Central memory CD8-positive, alpha-beta T cell (primary cell): ENCODE measurements at places on chromosomes 7 and 10.

GRCh38 chr10:102675666-102676533 lies 31.6 kb downstream of the TRIM8 start:
- no peak for DNase-seq
- no peak overlapping the region for H3K4me3 ChIP-seq
- peaks cover 5% of the 10 kb centered on the region for H3K36me3 ChIP-seq
- peak overlapping the region; percentile 75 for H3K27ac ChIP-seq

- peak overlapping the region; percentile 1 for H3K4me3 ChIP-seq
- peaks cover 21% of the 10 kb centered on the region for H3K4me1 ChIP-seq
- H3K27me3 ChIP-seq = no peaks in the 10 kb centered on the region
- peak overlapping the region; percentile 32 for H3K27ac ChIP-seq
- H3K36me3 ChIP-seq = no peaks in the 10 kb centered on the region
Measured at GRCh38 chr10:62779487-62780248, 24.9 kb upstream of the ADO start.

DNA sequence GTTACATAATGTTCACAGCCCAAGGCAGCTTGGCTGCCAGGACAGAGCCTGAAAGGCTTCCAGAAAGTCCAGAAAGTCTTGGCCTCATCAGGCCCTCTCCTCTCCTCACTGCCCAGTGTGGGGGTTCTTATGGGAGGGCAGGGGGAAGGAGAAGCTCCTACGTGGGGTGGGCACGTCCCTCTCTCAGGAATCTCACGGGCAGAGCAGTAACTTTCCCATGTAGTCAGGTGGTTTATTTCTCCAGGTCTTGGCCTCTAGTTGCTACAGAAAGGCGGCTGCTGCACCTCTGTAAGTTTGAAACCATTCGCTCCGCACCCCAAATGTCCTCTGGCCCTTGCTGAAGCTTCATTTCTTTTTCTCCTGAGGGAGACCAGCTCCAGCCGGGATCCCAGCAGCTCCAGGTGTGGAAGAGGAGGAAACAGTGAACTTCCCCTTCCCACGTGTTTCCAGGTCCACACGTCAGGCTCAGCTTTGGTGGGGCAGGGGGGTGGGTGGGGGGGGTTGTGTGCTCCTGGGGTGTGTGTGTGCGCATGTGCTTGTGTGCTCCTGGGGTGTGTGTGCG lies 320.3 kb downstream of the WDR37 start:
- H3K4me3 ChIP-seq = no peak overlapping the region
- H3K4me1 ChIP-seq = no peaks in the 10 kb centered on the region
- no peaks in the 10 kb centered on the region for H3K36me3 ChIP-seq

DNA sequence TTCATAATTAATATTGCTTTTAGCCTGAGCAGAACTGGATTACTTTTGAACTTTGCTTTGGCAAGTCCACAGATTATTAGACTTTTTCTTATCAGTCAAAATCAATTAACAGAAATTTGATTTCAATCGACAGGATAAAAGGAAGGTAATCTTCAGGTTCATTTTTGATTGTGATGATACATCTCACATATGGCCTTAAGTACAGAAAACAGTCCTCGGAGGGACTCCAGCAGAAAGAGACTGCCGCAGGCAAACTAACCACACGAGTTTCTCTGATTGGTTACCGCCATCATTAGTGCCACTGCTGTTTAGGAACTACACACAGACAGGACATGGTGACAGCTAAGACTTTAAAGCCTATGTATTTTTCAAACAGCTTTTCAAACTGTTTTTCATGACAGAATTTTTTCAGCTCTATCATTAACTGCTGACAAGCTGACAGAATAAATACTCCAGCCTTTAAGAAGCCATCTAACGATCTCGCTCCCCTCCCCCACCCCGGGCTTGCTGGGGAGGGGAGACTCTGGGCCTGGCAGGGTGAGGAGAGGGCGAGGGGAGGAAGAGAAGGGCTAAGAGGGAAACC lies 668.2 kb downstream of the KCNMA1 start:
- no peaks in the 10 kb centered on the region for H3K36me3 ChIP-seq
- no peak for DNase-seq
- H3K4me1 ChIP-seq = no peaks in the 10 kb centered on the region
- H3K4me3 ChIP-seq = no peak overlapping the region

DNA sequence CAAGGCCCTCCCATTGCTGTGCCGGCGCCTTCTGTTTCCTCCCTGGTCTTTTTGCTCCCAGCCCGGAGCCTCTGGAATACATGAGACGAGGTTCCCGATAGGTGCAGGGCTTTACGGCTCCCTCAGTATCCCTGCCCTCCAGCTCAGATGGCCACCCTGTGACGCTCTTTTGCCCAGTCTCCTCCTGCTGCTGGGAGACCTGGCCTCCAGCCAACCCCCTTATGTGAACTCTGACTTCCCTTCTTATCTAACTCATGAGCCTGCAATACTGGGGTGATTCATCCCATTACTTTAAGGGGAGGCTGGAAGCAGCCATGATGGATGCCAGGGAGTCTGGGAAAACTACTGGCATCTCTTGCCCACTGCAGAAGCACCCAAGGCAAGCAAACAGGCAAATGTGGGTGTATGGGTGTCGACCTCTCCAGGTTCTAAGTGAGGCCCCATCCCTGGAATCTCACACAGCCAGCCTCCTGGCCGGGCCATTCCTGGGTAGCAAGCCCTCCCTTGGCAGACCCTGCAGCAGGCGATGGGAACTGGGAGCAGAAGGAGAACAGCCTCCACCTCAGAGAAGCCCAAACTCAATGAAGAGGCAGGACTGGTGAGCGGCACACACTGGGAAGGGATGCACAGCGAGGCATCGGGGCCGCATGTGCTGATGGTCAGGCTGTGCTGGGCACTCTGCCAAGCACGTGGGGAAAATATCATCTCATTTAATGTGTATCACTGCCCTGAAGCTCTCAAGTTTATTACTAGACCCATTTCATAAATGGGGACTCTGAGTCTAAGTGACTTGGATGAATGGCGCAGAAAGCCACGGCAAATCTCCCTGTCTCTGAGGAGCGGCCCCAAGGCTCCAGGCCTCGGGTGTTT lies 97.5 kb downstream of the FAM53B start:
- H3K36me3 ChIP-seq = peaks cover 43% of the 10 kb centered on the region
- peak overlapping the region; percentile 99 for H3K27ac ChIP-seq
- H3K4me3 ChIP-seq = peak overlapping the region; percentile 73
- DNase-seq = no peak
- H3K27me3 ChIP-seq = no peaks in the 10 kb centered on the region

DNA sequence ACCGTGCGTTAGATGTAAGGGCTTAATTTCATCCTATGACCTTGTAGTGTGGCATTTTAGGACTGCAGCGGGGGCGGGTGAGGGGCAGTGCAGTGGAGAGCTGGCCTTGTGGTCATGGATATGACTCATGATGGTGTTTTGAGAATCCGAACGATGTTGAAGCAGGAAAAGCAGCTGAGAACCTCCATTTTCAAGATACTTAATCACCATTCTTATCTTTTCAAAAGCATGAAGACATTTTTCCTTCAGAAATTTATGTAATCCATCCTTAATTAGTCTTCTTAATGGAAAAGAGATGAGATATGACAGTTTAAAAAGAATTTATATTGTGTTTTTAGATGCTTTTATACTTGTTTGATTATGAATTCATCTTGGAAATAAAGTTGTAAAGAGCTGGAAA lies 9.6 kb downstream of the ATP5F1C start:
- no peaks in the 10 kb centered on the region for H3K27me3 ChIP-seq
- peaks cover 38% of the 10 kb centered on the region for H3K4me1 ChIP-seq
- H3K36me3 ChIP-seq = peaks cover 64% of the 10 kb centered on the region
- H3K27ac ChIP-seq = no peak overlapping the region
- no peak overlapping the region for H3K4me3 ChIP-seq
- DNase-seq = no peak

GRCh38 chr10:102358712-102359382 lies 36.7 kb upstream of the NFKB2 start:
- no peak for DNase-seq
- peaks cover 52% of the 10 kb centered on the region for H3K36me3 ChIP-seq
- no peak overlapping the region for H3K4me3 ChIP-seq
- H3K4me1 ChIP-seq = peaks cover 5% of the 10 kb centered on the region
- H3K27me3 ChIP-seq = no peaks in the 10 kb centered on the region

GRCh38 chr7:77329466-77330168 lies 86.5 kb downstream of the GSAP start:
- H3K4me1 ChIP-seq = peaks cover 52% of the 10 kb centered on the region
- peak overlapping the region; percentile 74 for H3K27ac ChIP-seq
- no peak for DNase-seq
- peak overlapping the region; percentile 7 for H3K4me3 ChIP-seq
- no peaks in the 10 kb centered on the region for H3K27me3 ChIP-seq

DNA sequence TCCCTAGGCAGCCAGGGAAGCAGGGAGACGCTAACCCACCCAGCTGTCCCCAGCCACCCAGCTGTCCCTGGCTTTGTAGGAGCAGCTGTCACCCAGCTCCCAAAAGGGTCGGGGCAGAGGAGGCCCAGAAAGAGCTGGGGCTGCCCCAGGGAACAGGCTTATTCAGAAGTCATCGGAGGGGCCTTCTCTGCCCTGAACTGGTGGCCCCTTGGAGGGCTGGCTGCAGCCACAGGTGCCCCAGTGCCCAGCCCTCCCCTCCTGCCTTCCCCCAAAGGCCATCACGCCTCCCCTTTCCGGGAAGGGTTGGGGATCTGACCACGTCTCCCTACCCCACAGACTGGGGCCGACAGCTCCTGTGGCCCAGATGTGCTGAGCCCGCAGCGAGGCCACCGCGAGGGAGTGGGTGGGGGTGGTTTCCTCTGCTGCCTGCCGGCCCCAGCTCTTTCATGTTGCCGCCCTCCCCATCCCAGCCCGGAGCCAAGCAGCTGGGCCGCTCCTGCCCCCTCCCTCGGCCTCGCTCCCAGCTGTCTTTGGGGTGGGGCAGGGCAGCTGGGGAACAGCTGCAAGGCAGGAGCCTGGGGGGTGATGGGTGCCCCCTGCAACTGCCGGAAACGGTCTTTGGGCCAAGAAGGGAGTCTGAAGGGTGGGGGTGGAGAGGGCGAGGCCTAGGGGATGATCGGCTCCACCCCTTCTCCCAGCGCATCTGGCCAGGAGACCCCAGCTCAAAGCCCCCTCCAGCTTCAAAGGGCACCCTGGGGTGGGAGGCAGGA lies 16.8 kb downstream of the TRIM8 start:
- H3K36me3 ChIP-seq = peaks cover 15% of the 10 kb centered on the region
- H3K4me1 ChIP-seq = peaks cover 32% of the 10 kb centered on the region
- H3K27me3 ChIP-seq = no peaks in the 10 kb centered on the region
- H3K4me3 ChIP-seq = peak overlapping the region; percentile 68
- no peak overlapping the region for H3K27ac ChIP-seq

GRCh38 chr7:98192781-98193457 lies 18.3 kb upstream of the BHLHA15 start:
- H3K27ac ChIP-seq = no peak overlapping the region
- no peaks in the 10 kb centered on the region for H3K4me1 ChIP-seq
- no peak for DNase-seq
- H3K27me3 ChIP-seq = no peaks in the 10 kb centered on the region
- peaks cover 34% of the 10 kb centered on the region for H3K36me3 ChIP-seq

GRCh38 chr7:40680657-40681056 lies 545.9 kb downstream of the SUGCT start:
- H3K27ac ChIP-seq = no peak overlapping the region
- H3K4me1 ChIP-seq = no peaks in the 10 kb centered on the region
- DNase-seq = no peak
- no peaks in the 10 kb centered on the region for H3K27me3 ChIP-seq
- H3K36me3 ChIP-seq = no peaks in the 10 kb centered on the region
- no peak overlapping the region for H3K4me3 ChIP-seq

- peaks cover 12% of the 10 kb centered on the region for H3K4me1 ChIP-seq
- no peak for DNase-seq
- H3K36me3 ChIP-seq = no peaks in the 10 kb centered on the region
- H3K4me3 ChIP-seq = no peak overlapping the region
- no peak overlapping the region for H3K27ac ChIP-seq
Measured at GRCh38 chr10:114000457-114001010, 43.1 kb upstream of the ADRB1 start.

DNA sequence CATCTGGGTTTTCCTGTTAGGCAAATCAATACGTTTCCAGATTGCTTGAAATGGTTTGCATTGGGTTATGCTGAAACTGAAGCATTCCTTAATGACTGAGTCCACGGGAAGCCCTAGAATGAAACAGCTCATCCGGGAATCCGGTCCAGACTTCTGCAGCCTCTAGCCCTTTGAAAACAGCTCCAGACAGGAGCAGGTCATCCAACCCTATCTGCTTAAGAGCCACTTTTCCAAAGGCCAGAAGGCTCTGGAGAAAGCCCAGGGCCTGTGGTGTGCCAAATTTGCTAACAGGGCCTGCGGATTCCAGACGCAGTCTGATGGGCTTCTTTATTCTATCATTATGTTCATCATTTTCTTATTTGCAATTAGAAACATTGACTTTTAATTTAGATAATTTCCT lies 265.4 kb downstream of the SKIDA1 start:
- no peak overlapping the region for H3K27ac ChIP-seq
- H3K4me1 ChIP-seq = no peaks in the 10 kb centered on the region
- peaks cover 18% of the 10 kb centered on the region for H3K27me3 ChIP-seq
- no peak for DNase-seq

DNA sequence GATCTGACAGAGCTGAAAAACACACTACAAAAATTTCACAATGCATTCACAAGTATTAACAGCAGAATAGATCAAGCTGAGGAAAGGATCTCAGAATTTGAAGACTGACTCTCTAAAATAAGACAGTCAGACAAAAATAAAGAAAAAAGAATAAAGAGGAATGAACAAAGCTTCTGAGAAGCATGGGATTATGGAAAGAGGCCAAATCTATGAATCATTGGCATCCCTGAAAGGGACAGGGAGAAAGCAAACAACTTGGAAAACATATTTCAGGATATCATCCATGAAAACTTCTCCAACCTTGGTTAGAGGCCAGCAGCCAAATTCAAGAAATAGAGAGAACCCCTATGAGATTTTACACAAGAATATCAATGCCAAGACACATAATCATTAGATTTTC lies 804.8 kb upstream of the IGFBP3 start:
- DNase-seq = no peak
- no peaks in the 10 kb centered on the region for H3K36me3 ChIP-seq
- H3K4me3 ChIP-seq = no peak overlapping the region
- H3K4me1 ChIP-seq = no peaks in the 10 kb centered on the region

DNA sequence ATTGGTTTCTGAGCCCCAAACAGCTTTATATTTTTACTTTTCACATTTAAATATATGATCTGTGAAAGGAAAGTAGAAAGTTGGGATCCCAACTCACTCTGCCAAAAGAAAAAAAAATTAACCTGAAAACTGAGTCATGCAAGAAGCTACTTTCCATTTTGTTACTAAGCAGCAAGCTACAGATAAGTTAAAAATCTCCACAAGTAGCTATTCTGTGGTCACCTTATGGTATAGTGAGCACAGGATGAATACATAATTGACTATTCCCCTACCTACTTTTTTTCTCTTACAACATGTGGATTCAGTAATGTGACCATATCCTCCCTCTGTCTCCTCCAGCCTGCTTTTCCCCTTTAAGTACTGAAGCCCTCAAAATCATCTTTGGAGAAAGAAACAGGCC lies 30.3 kb upstream of the CREB3L2 start:
- no peak overlapping the region for H3K27ac ChIP-seq
- peaks cover 37% of the 10 kb centered on the region for H3K27me3 ChIP-seq
- no peak overlapping the region for H3K4me3 ChIP-seq
- H3K4me1 ChIP-seq = no peaks in the 10 kb centered on the region
- no peak for DNase-seq
